ENCODE measurements at places on chromosomes 7 and 10.

- no peak for DNase-seq
Observed at GRCh38 chr10:120559800-120560199, 102.8 kb downstream of the PLPP4 start.

DNA sequence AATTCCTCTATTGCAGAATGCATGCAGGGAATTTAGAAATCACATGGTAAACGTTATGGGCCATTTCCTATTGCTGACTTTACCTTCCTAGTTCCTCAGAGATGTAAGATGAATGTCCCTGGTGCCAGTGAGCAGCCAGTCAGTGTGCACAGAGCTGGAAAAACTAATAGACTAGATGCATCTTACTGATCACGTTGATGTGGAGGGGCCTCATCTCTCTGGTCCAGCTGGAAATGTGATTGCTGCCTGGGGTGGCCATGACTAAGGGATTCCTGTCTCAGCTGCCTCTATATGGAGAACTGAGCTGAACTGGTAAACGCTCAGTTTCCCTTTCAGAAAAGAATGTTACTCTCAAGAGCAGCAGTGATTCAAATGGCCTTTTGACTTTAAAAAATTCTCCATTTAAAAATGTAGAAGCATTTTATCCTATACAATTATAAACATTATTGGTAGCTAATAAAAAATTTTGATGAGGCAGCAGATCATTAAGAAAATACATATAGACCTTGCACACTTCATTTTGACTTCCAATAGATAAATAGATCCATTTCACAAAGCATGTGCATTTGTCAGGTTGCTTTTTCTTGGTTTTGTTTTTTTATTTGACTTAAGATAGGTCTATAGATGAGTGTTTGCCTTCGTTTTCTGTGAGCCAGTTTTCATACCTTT, 80.5 kb upstream of the INSYN2A start:
- DNase-seq = no peak

DNA sequence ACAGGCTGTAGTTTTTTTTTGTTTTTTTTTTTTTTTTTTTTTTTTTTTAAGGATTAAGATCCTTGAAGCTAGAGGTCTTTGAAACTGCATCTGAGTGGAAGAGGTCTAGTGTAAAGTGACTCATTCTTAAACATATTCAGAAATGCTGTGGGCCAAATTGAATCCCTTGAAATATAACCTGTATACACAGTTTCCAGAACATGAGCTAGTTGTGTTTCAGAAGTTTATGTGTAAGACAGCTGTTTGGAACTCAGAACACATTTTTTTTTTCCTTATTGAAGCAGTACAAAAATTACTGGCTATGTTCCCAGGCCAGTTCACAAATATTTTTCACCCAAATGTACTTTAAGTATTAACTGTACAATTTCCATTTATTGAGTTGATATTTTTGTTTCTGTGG, 67.9 kb downstream of the PPP1R9A start:
- no peak for DNase-seq

DNA sequence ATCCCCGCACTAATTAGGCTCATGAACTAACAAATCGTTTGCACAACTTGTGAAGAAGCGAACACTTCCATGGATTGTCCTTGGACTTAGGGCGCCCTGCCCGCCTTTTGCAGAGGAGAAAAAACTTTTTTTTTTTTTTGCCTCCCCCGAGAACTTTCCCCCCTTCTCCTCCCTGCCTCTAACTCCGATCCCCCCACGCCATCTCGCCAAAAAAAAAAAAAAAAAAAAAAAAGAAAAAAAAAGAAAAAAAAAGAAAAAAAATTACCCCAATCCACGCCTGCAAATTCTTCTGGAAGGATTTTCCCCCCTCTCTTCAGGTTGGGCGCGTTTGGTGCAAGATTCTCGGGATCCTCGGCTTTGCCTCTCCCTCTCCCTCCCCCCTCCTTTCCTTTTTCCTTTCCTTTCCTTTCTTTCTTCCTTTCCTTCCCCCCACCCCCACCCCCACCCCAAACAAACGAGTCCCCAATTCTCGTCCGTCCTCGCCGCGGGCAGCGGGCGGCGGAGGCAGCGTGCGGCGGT, at the start of gene EMX2:
Gene EMX2 (plus strand): TSS at position 41 of the 519 bp plus-strand sequence. CDS start 522 bp downstream, outside the sequence.
- DNase-seq = no peak

GRCh38 chr7:24902931-24903330, 77.0 kb downstream of the OSBPL3 start:
- DNase-seq = no peak

GRCh38 chr7:155299535-155300202, 2.0 kb downstream of the INSIG1 start:
- no peak for DNase-seq

DNA sequence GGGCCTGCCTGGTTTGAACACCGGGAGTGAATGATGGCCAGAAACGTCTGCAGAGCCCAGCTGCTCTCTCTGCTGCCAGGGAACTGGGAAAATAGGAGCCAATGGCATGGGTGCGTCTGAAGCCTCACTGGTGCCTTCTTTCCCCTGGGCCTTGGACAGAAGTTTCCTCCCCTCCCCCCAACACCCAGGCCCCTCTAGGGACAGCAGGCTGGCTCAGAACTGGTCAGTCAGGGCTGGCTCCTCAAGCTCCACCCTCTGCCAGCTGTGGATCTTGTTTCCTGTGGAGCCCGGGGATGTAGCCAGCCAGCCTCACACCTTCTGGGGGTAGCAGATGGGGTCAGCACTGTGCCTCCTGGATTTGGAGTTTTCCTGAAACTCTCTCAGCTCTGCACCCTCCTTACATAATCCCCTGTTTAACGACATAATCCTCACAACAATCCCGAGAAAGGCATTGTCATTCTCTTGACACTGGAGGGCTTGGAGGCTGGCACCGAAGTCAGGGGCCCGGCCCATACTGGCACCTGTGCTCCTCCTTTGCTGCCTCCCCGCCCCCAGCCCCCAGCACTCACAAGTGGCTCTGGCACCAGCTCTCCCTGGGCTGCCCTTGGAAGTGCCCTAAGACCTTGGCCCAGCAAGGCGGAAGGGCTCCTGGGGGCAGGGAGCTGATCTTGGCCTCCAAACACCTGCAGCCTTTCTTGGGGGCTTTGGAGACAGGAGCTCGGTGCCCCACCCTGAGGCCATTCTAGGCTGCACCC, 5.7 kb downstream of the LDB3 start:
- DNase-seq = no peak

- DNase-seq = peak; percentile 66
Observed at GRCh38 chr10:102850025-102850518, 4.0 kb upstream of the BORCS7 start.

- DNase-seq = no peak
Observed at GRCh38 chr10:122280156-122280555, 9.1 kb downstream of the BTBD16 start.

DNA sequence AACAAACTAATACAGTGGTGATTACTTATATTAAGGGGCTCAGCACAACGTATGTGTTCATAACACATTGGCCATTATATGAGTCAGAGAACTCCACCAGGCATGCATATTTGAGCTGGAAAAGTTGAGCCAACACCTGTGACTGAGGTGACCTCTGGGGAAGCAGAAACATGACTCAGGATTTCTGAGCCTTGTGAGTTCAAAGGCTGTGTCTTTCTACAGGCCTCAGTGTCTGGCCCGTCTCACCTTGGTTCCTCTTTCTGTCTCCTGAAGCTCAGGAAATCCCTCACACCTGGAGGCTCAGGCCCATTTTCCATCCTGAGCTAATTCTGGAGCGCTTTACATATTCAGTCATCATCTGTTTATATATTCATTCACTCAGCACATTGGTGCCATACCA, 230.9 kb upstream of the AGK start:
- no peak for DNase-seq

DNA sequence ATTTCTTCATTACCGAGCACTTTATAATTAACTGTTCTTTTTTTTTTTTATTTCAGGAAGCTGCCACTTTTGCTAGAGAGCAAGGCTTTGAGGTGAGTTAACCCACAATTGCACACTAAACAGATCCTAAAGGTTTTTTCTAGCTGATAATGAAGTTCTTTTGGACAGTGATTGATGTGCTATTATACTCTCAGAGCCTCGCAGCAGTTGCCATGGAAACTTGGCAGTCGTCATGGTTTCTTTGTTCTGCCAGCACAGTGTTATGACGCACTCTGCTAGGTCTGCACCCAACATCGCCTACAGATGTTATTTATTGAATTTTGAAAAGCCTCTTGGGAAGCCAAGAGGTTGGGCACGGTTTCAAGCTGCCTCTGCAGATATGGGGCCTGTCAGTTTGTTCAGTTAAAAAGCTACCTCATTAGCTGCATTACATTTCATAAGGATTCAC, 237.2 kb upstream of the KAT6B start:
- no peak for DNase-seq

GRCh38 chr10:100773646-100774045, 28.3 kb downstream of the PAX2 start:
- no peak for DNase-seq

DNA sequence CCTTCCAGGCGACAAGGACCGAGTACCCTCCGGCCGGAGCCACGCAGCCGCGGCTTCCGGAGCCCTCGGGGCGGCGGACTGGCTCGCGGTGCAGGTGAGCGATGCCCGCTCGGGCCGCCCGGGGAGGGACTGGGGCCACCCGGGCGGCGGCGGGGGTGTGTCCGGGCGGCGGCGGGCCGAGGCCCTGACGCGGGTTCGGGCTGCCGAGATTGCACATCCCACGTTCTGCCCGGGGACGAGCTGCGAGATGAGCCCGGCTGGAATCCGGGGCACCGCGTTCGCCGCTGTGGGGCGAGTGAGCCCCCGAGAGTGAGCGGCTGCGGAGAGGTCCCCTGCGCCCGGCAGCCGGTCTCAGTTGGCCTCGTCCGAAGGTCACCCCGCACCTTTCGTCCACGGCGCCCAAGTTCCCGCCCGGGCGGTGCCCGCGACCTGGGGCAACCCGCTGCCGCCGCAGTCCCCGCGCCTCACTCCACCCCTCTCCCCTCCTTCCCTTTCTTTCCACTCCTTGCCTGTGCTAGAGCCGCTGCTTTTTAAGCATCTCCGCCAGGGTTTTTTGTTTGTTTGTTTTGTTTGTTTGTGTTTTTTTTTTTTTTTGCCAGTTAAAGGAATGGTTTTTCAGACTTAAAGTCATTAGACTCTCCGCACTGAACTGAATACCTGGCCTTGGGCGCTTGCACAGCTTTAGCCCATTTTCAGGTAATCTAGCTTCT, 515 bp downstream of the RALA start:
- peak; percentile 47 for DNase-seq

- DNase-seq = no peak
Observed at GRCh38 chr10:110508159-110508788, 10.6 kb downstream of the DUSP5 start.

DNA sequence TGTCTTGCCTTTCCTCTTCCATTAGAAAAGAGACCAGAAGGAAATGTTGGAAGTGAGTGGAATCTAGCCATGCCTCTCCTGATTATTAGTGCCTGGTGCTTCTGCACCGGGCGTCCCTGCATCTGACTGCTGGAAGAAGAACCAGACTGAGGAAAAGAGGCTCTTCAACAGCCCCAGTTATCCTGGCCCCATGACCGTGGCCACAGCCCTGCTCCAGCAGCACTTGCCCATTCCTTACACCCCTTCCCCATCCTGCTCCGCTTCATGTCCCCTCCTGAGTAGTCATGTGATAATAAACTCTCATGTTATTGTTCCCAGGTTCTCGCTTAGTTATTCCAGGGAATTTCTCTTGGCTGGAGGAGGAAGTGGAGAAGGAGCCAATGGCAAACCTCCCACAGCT, 4.2 kb downstream of the TMEM176A start:
- DNase-seq = no peak

DNA sequence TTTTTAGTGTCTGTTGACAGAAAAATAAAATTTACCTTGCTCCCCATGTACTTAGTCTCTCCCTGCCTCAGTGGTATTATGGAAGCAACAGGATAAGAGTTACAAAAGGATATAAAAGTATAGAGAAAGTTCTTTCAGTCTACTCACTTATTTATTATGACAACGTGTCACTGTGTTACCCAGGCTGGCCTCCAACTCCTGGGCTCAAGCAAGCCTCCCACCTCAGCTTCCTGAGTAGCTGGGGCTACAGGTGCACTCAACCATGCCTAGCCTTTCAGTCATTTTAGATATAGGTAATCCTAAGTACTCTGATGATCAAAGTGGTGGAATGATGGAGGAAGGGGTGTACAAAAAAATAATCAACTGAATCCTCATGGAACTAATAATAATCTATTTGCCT, 215.2 kb upstream of the MKLN1 start:
- DNase-seq = no peak

DNA sequence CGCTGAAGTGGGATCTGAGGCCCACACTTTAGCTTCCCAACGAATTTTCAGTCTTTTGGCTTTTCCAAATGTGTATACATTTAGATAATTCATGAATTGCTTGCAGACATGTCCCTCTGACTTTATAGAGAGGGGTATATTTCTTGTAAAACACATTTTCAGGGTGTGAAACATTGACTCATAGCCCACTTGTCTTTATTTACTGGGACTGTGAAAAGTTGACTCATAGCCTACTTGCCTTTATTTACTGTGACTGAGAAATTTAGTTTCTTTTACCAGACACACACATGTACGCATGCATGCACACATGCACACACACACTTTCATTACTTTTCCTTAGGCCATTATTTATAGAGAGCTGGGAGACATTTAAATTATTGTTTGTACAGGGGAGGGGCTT, 79.1 kb downstream of the VTI1A start:
- no peak for DNase-seq

DNA sequence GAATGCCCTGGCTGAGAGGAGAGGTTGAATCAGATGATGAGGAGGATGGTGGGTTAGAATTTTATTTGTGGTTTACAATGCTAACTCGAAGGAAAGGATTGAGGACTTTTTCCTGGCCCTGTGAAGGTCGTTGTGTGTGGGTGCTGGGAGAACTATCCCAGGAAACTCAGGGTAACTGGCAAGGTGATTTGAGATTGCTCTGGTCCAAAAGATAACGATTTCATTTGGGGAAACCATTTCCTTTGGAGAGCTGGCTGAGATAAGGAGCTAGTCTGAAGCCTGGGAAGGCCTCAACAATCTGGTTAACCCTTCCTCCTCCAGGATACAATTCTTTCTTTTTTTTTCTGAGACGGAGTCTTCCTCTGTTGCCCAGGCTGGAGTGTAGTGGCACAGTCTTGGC, 33.0 kb downstream of the HK1 start:
- no peak for DNase-seq

DNA sequence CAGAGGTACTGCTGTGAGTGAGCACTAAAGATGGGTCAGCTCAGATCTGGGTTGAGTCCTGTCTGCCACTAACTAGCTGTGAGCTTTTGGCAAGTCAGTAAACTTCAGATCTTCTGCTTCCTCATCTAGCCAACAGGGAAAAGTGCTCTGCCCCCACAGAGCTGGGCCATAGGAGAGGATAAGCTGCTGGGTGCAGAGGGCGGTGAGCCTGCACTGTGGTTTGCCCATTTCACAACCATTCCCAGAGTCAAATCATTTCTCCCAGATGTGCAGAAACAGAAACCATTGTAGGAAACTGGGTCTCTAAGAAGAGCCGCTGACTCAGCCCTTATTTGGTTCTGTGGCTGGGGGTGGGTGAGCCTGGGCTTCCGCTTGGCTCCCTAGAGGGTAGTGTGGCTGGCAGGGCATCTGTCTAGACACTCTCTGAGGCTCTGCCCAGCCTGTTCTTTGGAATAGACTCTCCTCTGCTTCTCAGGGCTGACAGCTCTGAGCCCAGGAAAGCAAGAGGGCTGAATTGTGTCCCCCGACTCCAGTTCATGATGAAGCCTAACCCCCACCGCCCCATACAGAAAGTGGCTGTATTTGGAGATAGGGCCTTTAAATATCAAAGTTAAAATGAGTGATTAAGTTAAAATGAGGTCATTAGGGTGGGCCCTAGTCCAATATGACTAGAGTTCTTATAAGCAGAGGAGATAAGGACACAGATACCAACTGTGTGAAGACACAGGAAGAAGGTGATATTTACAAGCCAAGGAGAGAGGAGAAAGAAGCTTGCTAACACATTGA, 29.5 kb upstream of the ARHGAP22 start:
- peak; percentile 96 for DNase-seq

- DNase-seq = no peak
Observed at GRCh38 chr10:48620719-48621118, 15.8 kb upstream of the ARHGAP22 start.

GRCh38 chr10:118543714-118544400, 51.6 kb downstream of the PRLHR start:
- DNase-seq = no peak
